Globus pallidus (tissue), 1 donor: ENCODE measurements at places on chromosomes 11 and 22.

DNA sequence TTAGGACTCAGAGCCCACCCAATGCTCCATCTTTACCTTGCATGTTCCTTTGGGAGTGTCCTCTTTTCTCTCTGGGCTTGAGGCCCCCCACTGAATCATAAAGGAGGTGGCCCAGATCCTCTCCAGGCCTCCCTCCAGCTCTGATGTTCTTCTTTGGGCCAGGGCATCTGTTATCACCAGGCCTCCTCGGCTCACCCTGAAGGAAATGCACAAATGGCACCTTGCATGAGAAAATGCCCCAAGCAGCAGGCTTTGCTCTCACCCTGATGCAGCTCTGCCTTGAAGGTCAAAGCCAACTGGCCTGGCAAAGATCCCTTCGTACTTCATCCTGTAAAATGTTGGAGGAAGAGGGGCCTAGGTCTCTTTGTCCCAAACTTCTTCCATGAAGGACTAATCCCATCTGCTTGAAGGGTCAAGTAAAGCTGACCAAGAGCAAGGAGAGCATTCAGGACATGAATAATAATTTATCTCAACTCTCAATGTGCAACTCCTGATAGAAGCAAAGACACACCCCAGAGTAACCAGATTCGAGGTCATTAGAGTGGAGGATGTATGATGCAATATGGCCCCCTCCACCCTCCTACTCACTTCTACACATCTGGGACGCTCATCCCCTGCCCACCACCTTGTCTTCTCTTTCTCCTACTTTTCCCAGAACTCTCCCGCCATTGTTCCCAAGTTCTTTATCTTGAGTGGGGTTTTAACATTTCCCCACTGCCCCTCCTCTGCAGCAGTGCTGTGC, 9.5 kb downstream of the APOL6 start:
- DNase-seq = no peak

- no peak for DNase-seq
These were observed 51.0 kb downstream of the NF2 start for GRCh38 chr22:29654420-29654819.

- no peak for DNase-seq
These were observed 1.6 kb downstream of the TCP11L1 start for GRCh38 chr11:33040862-33041453.

- no peak for DNase-seq
These were observed 166.3 kb upstream of the ZC3H12C start for GRCh38 chr11:109926941-109927340.

DNA sequence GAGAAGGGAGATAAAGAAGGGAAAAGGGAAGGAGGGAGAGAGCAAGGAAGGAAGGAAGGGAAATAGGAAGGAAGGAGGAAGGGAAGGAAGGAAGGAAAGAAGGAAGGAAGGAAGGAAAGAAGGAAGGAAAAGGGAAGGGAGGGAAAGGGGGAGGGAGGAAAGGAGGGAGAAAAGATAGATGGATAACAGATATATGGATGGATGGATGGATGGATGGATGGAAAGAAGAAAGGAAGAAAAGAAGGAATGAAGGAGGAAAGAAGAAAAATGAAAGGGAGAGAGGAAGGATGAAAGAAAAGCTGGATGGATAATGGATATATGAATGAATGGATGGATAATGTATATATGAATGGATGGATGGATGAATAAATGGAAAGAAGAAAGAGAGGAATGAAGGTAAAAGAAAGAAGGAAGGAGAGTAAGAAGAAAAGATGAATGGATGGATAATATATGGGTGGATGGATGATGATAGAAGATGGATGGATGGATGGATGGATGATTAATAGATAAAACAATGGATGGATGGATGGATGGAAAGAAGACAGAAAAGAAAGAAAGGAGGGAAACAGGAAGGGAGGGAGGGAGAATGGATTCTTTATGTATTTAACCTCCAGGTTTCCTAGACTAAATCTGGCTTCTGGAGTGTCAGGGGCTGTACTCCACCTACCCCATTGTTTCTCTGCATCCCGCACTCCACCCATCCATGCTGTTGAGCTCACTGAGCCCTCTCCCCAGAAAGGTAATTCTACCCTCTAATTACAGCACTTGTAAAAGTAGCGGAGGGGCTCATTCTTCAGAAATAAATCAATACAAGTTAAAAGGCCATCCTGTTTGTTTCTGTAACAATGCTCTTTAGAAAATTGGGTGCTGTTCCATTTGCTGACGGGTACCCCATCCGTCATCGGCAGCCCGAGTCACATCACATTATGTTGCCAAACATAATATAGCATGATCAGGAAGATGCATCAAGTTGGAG, 506.1 kb downstream of the MIAT start:
- no peak for DNase-seq

- DNase-seq = no peak
These were observed 514.5 kb downstream of the TBC1D22A start for GRCh38 chr22:47276991-47277390.

DNA sequence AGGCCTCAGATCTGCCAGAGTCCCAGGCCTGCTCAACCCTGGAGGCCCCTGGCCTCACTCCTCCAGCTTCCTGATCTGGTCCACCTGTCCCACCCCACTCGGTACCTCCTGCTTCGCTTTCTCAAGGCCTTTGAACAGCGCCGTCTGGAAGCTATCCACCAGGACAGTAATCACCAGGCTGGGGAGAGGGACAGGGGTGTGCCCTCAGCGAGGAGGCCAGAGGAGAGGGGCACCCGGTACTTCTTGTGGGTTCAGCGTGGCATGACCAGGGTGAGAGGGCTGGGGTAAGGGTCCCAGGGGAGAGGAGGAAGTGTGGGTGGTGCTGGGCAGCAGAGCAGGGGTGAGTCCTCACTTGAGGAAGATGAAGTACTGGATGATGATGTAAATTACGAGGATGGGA, 6.1 kb downstream of the CATSPER1 start:
- no peak for DNase-seq

- DNase-seq = no peak
These were observed 3.2 kb downstream of the TTLL12 start for GRCh38 chr22:43183496-43184277.

DNA sequence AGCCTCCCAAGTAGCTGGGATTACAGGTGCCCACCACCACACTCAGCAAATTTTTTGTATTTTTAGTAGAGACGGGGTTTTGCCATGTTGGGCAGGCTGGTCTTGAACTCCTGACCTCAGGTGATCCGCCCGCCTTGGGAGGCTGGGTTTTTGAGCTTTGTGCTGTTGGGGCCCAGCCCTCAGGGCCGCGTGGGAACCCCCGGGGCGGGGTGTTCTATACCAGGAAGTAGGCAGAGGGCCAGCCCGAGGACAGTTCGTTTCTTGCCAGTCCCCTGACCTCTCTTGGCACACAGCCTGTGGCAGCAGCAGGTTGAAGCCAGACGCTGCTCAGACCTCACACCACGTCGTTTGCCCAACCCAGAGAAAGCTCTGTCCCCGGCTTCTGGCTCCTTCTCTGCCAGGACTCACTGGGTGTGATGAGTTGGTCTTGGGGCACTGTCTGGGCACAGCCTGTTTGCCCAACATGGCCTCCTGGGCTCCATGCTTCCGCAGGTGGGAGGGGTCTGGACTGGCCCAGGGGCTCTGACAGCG, 24.9 kb upstream of the CHKA start:
- no peak for DNase-seq

DNA sequence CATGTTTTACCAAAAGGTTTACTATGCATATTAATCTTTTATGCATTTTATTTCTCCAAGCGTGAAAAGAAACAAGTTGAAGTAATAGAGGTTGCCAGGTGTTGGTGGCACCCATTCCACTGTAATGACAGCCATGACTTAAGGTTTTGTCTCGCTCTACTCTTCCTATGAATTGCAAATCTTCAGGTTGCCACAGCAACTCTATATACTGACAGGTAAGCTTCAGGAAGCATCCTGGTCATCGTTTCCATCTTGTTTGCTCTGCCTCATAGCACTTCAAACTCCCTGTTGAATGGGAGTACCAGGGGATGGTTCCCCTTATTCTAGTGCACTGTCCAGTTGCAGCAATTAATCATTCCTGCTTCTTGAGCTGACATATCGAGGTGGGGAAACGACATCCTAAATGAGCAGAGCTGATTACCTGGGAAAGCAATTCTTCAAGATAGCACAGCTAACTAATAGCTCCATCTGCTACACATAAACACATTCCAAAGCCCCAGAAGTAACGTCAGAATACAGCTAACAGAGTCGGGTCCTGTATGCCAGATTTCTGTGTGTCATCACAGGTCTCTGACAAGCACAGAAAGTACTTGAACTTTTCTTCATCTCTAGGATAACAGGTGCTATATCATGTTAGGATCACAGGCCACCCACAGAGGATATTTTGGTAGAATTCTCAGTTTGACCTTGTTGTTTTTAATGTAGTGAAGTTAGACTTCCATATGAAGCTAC, 80.3 kb downstream of the CADM1 start:
- DNase-seq = no peak

DNA sequence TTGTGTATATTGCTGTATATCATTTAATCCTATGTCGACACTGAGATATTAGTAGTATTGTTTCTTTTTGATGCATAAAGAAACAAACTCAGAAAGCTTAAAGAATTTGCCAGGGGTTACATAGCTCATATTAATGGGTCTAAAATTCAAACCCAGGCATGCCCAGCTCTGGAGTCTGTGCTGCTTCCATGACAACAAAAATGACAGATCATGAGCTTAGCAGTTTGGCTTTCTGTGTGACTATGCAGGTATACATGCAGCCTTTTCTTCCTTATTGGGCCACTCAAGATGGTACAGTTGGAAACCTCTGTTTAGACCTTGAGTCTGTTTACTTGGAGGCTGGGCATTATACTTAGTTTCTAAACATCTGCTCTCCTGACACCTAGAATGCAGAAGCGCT, 220.5 kb upstream of the TENM4 start:
- DNase-seq = no peak

DNA sequence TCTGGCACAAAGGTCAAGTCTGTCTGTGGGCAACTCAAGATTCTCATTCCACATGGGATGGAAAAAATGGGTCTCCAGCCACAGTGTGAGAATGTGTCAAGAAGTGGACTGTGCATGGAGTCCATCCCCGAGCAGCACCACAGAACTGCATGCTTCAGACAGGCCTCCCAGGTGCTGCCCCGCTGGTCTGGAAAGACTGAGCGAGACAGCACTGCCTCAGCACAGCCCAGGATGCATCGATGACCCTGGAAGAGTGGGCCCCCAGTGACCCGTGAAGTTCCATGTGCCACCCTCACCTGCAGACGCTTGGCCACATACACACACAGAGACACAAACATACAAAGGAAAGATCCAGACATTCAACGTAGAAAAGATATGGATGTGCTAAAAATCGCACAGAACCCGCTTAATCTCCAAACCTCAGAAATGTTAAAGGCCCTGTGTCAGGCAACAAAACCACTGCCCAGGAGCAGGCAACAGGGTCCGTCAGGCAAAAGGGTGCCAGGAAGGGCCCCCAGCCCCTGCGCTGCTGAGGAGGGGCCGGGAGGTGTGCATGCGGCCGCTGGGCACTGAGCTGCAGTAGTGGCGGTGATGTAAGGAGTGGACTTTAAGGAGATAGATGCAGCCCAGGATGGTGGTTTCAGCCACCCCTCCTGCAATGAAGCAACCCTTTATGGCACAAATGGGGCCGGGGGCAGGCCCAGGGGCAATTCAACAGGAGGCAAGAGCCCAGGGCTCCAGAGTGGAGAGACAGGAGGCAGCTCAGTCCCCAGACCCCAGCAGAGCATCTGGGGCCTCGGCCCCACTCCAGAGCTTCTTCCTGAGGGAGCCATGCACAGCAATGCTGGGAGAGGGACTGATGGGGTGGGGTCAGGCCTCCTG, 84.7 kb downstream of the DGCR2 start:
- no peak for DNase-seq

DNA sequence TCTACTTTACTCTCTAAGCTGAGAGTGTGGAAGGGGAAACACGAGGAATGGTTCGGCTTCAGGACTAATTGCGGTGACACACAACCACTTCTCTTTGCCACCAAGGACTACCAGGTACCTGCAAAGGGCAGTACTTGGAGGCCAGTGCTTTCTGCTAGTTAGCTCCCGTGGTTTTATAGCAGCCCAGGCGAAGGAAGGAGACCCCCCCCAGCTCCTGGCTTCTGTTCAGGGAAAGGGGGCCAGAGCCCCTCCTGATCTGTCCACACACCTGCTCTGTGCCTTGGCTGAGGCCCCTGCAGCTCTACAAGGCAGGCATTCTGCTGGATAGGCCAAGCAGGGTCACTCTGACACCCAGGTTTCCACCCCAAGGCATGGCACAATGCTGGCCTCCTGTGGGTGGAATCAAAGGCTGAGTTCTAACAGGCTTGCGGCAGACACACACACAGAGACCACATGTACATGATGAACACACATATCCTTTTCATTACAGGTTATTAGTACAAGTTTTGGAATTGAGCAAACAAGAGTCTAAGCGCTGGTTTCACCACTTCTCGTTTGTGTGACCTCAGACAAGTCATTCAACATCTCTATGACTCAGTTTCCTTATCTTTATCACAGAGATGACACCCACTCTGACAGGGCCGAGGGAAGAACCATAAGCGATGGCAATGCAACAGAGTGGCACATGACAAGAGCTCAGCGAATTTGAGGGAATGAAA, 7.5 kb downstream of the SERPIND1 start:
- no peak for DNase-seq

DNA sequence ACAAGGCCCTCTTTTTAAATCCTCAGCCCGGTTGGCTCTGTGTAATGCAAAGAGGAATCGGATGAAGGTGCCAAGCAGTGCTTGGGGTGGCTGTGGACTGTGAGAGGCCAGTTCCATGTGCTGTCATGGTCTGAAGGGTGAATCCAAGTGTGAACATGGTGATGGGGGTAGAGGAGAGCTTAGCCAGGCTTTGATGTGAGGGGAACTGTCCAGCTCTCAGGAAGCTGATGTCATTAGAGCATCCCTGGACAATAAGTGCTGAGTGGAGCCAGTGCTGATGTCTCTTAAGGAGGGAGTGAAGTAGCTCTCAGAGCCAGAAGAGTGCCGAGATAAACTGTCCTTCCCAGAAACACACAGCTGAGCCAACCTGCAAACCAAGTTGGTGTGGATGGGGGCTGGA, 53.6 kb downstream of the NAV2 start:
- no peak for DNase-seq

DNA sequence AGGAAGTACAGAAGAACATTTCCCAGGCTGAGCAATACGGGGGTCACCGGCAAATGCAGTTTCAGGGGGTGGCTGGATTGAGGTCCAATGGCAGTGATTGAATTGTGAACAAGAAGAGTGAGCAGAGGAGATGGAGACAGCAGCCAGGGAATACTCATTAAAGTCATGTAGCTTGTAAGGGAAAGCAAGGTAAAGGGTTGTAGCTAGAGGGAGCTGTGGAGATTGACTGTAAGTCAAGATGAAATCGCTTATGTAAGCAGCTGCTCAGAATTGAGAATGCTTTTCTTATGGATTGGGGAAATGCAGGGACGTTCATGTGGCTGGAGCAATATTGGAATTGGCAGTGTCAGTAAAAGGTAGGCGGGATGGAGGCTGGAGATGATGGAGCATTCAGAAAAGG, 111.4 kb upstream of the TBCEL start:
- DNase-seq = peak; percentile 42

DNA sequence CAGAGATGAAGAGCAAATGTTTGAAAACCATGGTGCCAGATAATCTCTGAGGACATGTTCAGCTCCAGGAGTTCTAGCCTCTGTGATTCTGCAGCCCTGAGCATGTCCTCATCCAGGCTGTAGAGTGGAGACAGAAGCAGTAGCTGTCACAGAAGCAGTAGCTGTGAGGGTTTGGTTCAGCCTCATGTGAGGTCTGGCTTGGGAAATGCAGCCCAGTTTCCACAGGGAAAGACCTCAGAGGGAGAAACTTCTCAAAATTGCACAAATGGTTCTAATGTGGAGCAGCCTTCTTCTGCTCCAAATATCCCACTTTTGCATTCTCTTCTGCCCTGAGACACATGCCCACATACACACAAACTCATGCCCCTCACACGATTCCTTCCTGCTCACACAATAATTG, 48.4 kb downstream of the DBX1 start:
- no peak for DNase-seq

- no peak for DNase-seq
These were observed 38.3 kb downstream of the C22orf31 start for GRCh38 chr22:29023172-29023796.
